ENCODE measurements at places on chromosomes 3 and 15.

GRCh38 chr15:72358650-72359171 lies 17.1 kb downstream of the HEXA start:
- DNase-seq = no peak

GRCh38 chr15:45551676-45552075 lies 29.1 kb upstream of the SLC30A4 start:
- DNase-seq = no peak

DNA sequence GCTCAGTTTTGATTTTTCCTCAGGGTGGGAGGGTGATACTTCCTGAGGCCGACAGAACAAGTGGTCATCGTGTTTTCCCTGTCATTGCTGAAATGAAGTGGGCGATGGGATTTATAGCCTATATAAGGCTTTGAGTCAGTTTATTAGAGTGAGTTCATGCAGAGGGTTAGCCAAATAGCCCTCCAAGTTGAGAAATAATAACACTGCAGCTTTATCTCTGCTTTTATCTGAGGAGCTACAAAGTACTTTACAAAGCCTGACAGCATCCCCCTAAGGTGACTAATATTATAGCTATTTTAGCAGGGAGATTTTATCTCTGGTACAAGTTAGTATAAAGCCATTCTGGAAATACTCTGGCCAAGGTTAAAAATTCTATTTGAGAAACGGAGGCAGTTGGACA lies 389.6 kb downstream of the MFSD1 start:
- DNase-seq = no peak

DNA sequence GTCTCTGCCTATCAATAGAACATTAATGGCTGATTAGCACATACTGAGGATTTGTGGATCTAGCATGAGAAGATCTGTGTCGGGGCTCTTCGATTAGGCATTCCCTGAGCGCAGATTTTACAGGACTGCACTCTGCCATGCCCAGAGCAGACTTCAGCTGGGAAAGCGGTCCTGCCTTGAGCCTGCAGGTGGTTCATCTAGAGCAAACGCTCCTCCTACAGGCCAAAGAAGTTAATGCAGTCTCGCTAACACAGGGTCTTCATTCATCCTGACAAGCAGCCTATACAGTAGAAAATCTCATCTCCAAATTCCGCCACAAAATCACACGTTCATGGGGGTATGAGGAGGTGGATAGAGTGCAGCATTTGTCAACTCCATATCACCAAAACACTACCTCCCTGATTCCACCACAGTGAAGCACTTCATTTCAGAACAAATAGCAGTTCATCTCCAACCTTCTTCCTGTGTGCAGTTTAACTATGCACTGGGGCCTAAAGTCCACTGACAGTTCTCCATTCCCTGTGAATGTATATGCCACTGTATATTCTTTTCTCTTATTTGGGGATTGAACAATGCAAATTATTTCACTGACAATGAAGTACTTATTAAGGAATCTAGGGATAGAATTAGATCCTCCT lies 405.8 kb downstream of the IGSF11 start:
- DNase-seq = no peak

DNA sequence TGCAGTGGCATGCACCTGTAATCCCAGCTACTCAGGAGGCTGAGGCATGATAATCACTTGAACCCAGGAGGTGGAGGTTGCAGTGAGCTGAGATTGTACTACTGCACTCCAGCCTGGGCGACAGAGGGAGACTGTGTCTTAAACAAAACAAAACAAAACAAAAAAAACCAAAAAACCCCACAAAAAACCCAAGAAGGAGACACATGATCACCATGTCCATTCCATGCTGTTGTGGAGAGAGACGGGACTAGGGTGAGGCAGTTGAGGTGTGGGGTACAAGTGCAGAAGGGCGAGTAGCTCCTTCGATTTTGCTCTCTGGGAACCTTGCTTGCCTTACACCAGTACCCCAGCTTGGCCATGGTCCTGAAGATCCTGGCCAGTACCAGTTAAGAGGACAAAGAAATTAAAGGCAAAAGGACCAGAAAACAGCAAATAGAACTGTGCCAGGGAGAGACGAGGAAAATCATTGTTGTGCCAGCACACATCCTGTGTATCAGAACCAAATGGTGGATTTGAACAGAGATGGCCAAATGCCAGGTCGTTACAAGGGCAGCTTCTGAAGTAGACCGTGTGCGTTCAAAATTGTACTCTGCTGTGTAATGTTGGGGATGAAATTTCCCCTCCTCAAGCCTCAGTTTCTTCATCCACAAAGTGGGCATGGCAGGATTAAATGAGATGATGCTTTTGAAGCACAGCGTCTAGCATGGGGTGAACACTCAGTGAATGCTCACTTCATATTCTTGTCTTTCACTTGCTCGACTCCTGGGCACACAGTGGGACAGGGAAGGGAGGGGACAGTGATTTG lies 42.9 kb upstream of the CTSH start:
- no peak for DNase-seq

DNA sequence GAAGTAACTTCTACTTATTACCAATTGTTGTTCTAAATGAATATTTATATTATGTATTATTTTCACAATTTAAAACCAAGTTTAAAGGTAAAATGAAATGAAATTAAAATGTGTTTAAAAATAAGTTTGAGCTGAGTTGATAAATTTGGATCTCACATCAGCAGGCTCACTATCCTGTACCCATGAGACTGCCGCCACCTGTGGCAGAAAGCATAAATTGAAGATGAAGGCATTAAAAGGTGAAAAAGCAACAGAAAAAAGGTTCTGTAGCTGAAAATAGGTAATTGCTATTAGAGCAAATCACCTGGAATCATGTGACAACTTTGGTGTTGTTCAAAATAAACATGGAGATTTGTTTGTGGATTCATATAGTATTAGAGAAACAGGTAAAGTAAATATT lies 133.0 kb upstream of the CADM2 start:
- DNase-seq = no peak

GRCh38 chr15:73923488-73924164 lies 2.6 kb upstream of the LOXL1 start:
- DNase-seq = no peak

- DNase-seq = no peak
Measured at GRCh38 chr3:21508246-21508645, 242.8 kb downstream of the ZNF385D start.

DNA sequence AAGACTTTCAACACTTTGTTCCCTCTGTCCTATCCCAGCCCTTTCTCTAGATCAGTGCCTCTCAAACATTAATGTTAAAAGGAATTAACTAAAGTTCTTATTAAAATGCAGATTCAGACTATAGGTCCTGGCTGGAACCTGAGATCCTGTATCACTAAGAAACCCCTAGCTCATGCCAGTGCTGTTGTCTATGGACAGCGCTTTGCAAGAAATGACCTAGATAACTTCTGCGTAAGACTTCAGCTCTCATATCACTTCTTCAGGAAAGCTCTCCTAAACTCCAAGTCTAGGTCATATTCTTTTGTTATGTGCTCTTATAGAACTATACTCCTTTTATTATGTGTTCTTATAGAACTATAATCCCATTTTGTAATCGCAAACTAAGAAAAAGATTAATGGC lies 67.8 kb upstream of the CDIN1 start:
- no peak for DNase-seq

DNA sequence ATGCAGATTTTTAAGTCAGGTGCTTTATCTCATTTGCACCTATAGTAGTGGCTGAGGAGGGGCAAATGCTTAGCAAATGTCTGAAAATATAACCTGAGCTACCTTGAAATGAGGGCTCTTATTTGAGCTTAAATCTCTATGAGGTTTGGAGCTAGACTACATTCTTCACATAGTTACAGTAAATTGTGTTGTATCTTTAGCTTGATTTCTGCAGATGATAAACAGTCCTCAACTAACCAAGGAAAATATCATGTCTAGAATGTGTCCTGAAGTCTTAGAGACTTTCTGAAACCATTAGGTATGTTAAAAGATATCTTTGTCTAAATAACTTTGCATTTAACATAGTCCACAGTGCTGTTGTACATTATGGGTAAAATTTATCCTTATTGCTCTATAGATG lies 127.6 kb downstream of the ATP1B3 start:
- DNase-seq = no peak

GRCh38 chr3:156256945-156257344 lies 136.6 kb downstream of the KCNAB1 start:
- DNase-seq = no peak

GRCh38 chr3:186108941-186109865 lies at the start of gene ETV5:
Gene ETV5 (minus strand): TSS chr3:186109089. CDS start chr3:186105868, 3,221 bp downstream.
- DNase-seq = peak; percentile 72

DNA sequence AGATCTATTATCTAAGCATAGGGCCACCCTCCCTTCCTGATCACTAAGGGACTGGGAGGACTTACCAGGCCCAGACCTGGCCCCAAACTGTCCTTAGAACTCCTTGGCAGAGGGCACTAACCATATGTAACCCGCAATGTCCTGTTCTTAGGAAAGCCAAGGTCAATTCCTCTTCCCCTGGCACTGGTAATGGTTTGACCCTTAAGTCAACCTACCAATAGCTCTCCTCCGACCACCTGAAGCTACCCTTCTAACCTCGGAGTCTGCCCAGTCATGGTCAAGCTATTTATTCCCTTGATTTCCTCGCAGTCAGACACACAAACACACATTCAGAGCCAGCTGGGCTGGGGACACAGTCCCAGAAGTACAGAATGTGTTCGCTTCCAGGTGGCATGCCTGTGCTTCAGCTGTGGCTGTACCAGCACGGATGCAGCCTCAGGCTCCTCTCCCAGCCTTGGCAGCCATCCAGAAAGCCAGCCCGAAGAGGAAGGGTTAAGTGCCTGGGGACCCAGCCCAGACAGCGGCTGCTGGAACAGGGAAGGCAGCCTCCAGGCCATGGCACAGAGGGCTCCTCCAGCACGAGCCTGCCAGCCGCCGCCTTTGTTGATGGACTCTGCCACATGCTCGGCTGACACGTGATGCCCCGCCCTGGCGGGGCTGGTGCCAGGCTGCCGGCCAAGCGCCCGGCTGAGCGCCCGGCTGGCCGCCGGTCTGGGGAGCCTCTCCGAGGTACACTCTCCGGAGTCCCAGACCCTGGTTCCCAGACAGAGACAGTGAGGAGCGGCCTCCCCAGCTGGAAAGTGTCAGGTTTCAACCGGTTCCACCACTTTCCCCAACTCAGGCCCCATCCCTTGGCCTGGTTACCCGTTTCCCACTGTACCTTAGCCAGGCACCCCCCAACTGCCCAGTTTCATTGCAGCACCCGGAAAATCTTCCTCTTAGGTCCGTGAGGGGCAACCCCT lies 5.5 kb downstream of the BMF start:
- DNase-seq = no peak

DNA sequence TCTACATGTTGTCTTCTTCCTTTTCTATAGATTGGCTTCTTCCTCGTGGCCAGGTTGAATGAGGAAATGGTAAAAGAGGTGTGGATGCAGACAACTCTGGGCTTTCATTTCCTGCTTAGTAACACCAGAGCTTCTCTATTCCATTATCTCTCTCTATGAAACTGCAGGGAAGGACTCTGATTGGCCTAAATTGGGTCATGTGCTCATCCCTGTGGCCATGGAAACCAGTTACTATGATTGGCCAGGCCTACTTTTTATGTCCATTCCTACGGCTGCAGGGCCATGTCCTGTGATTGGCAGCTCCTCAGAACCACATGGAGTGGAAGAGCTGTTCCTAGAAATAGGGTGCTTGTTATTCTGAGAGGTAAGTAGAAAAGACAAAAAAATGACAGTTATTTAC lies 486.9 kb upstream of the ADAMTS9 start:
- no peak for DNase-seq

- no peak for DNase-seq
Measured at GRCh38 chr3:188064831-188065493, 89.0 kb upstream of the LPP start.

DNA sequence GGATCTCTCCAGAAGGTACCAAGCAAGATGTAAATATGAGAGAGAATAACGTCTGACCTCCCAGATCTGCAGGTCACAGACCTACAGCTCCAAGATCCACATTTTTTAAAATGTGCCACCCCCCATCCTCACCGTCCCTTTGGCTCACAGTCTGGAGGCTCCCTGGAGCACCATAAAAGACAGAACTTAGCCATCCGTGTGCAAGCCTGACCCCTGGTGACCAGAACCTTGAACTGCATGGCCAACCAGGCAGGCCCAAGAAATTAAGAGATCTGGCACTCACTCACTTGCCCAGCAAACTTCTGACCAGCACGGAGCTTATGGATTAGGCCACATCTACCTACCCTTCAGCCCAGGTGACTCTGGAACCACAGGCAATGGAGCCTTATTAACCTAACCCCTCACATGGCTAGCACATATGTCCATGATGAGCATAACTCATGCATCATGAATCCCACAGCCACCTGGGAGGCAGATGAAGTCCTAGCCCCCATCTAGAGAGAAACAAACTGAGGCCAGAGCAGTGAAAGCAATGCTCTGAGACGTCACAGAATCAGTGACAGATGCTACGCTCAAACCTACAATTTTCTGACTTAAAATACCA lies 275.3 kb downstream of the UACA start:
- peak; percentile 70 for DNase-seq

GRCh38 chr3:144160627-144161026 lies 189.0 kb downstream of the DIPK2A start:
- DNase-seq = no peak
